ENCODE measurements at places on chromosomes 3 and 15.

DNA sequence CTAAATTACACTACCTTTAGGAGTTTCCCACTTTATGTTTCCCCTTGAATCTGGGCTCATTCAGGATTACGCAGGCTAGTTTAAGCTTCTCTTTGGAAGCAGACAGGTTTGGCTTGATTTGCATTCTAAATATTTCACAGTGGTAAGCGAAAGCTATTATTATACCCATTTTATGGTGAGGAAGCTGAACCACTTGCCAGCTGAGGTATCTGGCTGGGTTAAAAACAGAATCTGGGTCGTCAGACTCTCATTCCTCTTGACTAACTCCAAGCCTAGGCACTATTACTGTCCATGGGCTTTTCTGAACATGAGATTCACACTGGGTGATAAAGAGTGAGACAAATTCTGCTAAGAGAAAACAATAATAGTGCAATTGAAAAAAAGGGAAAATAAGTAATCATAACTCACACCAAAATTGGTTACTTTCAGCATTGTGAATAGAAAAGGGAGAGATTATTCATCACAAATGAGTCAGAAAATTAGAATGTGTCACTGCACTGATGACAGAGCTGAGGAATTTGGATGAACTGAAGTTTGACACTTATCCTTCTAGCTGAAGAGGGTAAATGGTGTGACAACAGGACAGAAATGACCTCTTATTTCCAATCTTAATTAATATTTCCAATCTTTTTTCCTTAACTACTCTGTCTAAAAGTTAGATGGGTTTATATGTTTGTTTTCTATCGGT is 211.3 kb downstream of the TIGIT start:
- no peak for DNase-seq

DNA sequence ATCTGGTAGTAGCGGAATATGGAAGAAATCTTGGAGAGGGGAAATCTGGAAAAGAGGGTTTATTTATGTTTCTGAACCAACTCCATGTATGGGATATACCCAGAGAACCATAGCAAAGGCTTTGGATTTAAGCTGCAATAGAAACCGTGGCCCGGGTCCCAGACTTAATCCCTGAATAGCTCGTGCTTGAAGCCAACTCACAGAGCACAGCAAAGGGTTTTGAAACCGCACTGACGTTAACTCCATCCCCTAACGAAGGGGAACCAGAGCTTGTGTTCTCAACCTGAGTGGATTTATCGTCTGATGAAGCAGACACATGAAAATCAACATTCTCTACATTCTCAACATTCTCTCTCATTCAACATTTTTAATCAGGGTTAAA is 154.6 kb downstream of the APBA2 start:
- DNase-seq = no peak

GRCh38 chr3:19348941-19349564 is 200.7 kb downstream of the KCNH8 start:
- DNase-seq = peak; percentile 13

DNA sequence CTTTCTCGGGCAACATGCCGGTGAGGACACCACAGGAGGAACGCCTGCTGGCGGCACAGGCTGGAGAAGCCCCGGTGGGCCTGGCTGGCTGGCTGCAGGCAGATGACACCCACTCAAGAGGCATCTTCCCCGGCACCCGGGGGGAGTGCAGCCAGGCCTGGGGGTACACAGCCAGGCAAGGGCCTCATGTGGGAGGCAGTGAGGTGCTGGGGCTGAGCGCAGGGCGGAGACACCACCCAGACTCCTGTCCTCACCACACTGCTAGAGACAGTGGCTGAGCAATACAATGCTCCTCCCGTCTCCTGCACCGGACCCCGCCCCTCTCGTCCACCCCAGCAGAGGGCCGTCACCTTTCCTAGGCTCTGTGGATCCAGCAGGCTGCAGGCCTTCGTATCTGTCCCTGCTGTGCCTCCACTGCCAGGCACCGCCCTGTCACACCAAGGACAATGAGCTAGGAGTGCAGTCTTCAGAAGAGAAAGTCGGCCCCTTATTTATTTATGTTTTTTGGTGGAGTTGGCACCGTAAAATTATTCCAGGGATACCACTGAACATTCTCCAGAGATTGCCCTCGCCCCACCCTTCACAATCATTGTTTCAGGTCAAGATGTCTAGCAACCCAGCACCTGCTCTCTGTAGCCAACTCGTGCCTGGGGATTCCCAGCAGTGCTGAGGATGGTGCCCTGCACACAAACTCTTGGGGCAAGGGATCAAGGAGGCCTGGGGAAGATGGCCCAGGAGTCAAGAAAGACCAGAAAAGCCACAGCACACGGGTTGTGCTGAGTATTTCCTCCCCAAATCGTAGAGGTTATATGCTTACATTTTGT is 129.1 kb downstream of the ATP10A start:
- no peak for DNase-seq

DNA sequence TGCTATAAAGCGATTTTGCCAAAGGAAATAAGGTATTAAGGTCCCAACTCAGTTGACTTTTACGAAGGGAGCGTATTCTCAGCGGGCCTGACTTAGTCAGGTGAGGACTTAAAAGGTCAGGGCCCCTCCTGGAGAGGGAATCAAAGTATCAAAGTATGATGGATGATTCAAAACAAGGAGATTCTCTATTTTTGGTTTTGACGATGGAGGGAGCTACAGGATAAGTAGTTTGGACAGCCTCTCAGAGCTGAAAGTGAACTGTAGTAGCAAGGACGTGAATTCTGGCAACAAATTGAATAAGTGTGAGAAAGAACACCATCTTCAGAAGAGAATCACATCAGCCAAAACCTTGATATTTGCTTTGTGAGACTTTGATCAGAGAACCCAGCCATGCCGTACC is 1186.5 kb downstream of the SI start:
- DNase-seq = no peak

DNA sequence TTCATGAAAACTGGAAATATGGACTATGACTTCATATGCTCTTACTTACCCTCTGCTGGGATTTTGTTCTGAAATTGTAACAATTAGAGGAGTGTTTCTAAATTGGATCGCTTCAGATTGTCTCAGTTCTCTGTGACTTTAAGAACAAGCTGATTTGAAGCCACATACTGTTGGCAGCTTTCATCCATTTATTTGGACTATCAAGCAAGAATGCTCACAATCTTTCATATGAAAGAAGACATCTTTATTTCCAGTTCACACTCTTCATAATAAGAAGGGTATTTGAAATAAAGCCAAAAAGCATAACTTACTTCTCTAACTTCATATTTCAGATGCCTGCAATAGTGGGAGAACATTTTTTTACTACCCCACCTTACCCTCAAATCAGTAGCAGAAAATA is 491.6 kb upstream of the TPRG1 start:
- no peak for DNase-seq

DNA sequence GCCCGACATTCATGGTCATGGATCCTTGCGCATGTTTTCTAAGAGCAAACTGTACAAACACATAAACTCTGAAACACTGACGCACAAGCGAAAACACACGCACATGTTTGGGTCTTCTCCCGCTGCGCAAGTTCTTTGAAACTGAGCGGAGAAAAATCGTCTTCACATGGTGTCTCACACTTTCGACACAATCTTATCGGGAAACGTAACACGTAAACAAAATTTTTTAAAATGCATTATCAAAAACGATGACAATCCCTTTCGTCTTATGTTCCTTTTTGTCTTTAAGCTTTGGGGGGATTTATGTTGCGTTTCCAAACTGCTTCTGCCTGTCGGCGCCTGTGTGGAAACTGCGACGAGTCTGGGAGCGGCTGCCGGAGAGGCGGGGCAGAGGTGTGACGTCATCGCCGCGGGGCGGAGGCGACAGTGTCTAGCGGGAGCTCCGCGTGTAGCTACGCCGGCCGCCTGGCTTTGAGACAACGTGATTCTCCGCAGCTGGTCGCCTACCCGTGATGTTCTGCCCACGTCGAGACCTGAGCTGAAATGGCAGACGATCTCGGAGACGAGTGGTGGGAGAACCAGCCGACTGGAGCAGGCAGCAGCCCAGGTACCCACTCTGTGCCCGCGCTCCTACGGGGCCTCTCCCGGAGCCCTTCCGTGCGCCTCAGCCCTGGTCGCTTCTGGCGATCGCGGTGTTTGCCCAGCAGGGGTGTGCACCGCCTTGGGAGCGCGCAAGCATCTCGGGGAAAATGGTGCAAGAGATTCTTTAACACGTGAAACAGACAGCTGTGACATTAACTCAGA is at the start of gene CMSS1:
TSS of gene CMSS1 (plus strand) at position 426 of the 804 bp plus-strand sequence.
- DNase-seq = peak; percentile 79

Data from NT2/D1 (cell line).